ENCODE measurements at places on chromosomes 3 and 15.

DNA sequence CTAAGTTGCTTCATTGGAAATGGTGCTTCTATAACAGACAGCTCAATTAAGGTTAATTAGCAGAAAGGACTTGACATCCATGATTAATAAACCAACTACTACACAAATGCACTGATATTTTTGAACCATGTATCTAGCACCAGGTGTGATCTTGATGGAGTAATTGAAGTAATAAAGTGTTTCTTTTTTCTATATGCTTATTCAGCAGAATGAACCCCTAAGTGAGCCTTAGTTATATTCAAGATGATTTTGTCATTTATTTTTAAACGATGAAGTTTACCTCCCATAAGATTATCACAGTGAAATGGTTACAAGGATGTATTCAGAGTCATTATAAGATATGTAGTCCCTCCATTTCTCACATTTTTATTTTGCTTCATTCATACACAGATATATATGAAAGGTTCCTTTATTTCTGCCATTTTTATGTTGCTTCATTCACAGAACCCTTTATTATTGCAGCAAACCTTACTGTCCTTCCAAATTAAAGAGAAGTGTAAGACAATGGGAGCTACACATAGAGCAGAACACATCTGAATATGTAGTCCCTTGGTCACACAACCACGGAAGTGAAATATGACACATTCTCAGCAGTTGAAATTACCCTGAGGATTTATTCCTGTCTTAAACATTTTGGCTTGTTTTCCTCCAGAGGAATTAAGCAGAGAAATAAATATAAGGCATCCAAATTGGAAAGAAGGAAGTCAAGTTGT, 295.0 kb downstream of the RAP2B start:
- DNase-seq: no peak

GRCh38 chr3:114452937-114453336, 159.1 kb downstream of the TIGIT start:
- no peak for DNase-seq

DNA sequence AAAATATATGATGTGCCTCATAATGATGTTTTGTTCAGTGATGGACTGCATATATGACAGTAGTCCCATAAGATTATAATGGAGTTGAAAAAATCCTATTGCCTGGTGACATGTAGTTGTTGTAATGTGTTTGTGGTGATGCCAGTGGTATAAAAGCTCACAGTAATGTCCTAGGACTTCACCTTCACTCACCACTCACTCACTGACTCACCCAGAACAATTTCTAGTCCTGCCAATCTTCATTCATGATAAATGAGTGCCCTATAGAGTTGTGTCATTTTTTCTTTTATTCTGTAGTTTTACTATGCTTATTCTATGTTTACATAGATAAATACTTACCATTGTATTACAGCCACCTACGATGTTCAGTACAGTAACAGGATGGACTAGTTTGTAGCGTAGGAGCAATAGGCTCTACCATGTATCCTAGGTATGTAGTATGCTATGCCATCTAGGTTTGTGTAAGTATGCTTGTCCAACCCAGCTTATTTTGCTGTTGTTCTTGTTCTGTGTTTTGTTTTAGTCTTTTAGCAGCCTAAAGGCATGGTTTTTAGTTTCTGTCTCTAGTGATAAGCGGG, 88.5 kb upstream of the LRRFIP2 start:
- DNase-seq: no peak

DNA sequence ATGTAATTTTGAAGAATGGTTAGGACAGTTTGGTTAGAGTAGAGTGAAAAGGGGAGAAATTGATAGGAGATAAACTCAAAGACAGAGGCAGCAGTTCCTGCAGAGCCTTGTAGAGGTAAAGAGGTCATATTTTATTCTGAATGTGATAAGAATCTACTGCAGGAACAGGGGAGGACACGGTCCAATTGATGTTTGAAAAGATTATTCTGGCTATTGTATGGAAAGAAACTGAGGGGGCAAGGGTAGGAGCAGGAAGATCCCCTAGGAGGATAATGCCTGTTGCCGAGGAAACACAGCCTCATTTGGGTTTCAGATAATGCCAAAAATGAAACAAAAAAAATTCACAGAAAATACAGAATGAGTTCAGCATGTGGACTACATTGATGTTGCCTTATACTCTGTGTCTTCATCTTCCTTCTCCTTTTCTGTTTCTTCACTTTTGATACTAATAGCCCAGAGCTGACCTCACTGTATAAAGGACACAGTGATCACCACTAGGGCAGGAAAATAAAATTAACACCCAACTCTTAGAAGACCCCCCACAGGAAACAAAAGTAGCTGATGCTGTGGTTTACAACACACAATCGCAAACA, 454.6 kb upstream of the UBE2E2 start:
- no peak for DNase-seq

GRCh38 chr3:160125258-160125657, 100.0 kb upstream of the C3orf80 start:
- no peak for DNase-seq

Measured in stimulated activated CD8-positive, alpha-beta memory T cell treated with anti-CD3 and anti-CD28 coated beads, Interleukin-4, amount 100 ng/mL, for 1 hour (primary cell).